Nucleus accumbens (tissue), 56 donors: ENCODE measurements at places on chromosomes 16 and 17.
A peak's percentile ranks its signal among the peaks of the same experiment; 100 is the strongest.

- DNase-seq, result peak; percentile 26
Observed at GRCh38 chr17:61416540-61417363, 17.1 kb downstream of the TBX2 start.

DNA sequence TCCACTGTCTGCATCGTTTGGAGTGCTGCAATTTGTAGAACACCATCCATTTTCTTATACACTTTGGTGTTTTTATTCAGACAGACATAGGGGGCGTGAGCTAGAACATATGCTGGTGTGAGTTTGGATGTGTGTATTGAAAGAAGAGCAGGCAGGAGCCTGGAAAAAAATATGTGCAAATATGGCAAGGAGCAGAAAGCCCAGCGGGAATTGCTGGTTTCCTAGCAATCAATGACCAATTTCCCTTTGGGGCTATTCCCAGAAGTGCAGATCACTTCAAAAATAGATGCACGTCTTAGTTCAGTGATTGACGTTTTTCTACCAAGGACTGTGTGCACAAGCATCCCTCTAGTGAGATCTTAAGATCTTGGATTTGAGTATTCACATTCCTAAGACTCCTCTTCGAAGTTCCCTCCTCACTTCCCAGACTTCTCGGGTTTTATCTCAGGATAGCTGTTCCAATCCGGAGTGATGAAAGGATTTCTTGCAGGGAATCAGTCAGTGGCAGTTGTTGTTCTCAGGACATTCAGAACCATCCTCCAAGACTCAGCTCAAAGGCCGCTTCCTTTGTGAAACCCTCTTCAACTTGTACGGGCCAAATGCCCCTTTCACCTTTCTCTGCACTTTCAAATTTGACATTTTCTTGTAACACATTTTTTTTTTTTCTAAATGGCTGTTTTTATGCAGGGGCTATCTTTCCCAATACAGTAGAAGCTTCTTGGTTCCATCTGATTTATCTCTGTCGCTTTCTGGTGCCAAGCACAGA is 268.7 kb upstream of the ASIC2 start:
- DNase-seq, result no peak

DNA sequence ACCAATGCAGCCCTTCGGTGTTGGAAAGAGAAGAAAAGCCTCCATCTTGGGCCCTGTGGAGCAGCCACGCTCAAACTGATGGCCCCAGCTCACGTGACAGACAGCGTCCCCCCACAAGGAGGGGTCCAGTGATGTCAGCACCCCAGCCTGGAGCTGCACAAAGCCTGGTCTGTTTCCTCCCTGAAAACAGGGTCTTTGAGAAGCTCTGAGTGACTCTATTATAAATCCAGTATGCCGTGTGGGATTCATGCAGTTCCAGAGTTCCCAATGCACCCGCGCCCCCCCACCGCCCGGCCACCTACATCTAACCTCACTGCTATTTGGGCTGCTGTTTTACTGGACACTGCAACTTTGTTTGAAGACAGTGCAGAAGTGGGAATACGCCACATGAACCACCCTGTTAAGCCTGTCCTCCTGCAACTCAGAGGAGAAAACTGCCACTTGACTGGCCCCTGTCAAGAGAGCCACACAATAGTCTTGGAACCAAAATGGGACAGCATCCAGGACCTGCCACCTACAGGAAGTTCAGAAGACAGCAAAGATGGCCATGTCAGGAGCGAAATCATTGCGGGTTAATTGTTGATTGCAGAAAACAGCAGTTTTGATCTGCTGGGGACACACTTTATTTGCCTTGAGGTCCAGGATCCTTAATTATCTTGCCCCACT is 33.1 kb downstream of the PMP22 start:
- DNase-seq, result peak; percentile 80

DNA sequence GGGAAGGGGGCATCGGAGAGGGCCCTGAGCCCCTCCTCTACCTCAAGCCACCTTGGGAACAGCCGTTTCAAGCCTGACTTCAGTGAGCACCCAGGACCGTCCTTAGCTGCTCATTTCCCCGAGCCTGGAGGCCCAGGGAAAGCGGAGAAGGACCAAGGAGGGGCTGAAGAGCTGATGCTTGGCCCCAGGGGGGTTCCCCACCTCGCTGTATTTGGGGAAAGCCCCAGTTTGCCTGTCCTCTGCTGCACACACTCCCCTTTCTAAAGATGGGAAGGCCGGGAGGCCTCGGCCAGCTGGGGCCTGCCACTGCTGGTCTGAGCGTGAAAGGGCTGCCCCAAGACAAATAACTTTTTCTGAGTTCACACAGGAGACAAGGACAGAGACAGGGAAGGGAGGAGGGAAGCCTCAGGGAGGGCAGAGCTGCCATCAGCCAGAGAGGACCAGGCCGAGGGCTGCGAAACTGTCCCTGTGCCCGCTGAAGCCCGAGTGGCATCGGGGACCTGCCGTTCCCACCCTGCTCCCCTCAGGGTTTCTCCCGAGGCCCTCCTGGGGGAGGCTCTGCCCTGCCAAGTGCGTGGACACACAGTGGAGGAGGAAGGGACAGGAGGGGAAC is 11.6 kb downstream of the ZACN start:
- DNase-seq, result no peak

DNA sequence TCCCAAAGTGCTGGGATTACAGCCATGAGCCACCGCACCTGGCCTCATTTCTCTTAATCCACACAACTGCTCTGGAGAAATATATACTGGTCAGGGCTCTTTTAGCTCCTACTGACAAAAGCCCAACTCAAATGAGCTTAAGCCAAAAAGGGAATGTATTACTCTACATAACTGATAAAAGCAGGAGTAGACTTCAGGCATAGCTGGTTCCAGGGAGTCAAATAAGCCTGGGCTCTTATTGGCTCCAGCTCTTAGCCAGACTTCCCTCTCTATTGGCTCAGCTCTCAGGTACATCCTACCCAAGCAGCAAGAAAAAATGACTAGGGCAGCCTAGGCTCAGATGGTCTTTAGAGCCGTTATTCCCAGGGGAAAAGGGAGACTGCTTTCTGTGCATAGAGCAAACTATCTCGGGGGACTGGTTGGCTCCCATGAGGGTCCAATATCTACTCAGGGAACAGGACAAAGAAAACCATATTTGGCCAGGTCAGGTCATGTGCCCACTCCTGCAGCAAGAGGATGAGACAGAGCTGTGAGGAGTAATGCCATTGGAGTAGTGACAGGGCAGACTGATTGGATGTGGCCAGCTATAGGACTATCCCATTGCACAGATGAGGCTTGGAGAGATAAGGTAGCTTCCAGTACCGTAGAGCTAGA is 21.2 kb downstream of the TBX2 start:
- no peak for DNase-seq
